ENCODE measurements at places on chromosomes 16 and 17.

GRCh38 chr16:85991425-85991824 lies 92.5 kb downstream of the IRF8 start:
- DNase-seq, result no peak

DNA sequence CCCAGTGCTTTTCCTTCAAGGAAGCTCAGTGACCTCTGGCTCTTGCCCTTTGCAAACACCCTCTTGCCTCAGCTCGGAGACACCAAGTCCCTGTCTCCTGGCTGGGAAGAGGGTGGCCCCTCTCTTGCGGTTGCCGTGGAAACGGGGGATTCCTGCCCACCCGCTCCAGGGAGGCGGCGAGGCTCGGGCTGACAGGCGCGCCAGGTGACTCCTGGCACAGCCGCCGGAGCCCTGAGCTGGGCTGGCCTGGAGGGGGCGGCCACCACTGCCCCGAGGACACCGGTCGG lies 71.4 kb downstream of the ABR start:
- DNase-seq, result no peak

- no peak for DNase-seq
These were observed 76.4 kb downstream of the SEC14L1 start for GRCh38 chr17:77217123-77217522.

GRCh38 chr17:73247726-73248125 lies 14.0 kb downstream of the CPSF4L start:
- DNase-seq, result no peak

GRCh38 chr16:79776243-79776847 lies 175.8 kb upstream of the MAF start:
- DNase-seq, result no peak

- no peak for DNase-seq
These were observed 12.9 kb downstream of the ZNRF1 start for GRCh38 chr16:75011634-75012307.

GRCh38 chr17:38419508-38419981 lies 8.7 kb upstream of the ARHGAP23 start:
- DNase-seq, result no peak

DNA sequence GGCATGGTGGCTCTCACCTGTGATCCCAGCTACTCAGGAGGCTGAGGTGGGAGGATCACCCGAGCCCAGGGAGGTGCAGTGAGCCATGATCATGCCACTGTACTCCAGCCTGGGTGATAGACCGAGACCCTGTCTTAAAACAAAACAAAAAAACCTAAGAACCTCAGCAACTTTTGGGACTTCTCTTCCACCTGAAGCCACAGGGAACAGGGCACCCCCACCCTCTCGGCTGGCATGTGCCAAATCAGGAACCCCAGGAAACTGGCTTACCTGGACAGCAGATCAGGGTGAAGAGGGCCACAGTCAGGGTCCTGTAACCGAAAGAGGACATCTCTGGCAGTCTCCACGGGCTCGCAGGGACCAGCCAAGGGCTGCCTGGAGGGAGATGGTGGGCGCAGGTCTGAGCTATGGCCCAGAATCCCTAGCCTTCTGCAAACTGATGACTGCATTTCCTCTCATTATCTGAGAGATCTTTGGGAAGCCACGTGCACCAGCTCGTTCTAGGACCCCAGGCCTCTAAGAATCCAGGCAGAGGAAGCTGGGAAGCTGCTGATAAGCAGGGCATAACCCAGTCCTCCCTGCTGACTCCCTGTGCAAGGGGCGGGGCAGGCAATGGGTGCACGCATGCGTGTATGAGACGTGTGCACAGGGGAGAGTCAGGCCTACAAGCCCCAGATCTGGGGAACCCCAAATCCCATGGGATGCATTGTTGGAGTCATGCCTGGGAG lies 8.4 kb downstream of the PRR29 start:
- no peak for DNase-seq

- no peak for DNase-seq
These were observed 6.3 kb upstream of the CEP131 start for GRCh38 chr17:81228834-81229665.

DNA sequence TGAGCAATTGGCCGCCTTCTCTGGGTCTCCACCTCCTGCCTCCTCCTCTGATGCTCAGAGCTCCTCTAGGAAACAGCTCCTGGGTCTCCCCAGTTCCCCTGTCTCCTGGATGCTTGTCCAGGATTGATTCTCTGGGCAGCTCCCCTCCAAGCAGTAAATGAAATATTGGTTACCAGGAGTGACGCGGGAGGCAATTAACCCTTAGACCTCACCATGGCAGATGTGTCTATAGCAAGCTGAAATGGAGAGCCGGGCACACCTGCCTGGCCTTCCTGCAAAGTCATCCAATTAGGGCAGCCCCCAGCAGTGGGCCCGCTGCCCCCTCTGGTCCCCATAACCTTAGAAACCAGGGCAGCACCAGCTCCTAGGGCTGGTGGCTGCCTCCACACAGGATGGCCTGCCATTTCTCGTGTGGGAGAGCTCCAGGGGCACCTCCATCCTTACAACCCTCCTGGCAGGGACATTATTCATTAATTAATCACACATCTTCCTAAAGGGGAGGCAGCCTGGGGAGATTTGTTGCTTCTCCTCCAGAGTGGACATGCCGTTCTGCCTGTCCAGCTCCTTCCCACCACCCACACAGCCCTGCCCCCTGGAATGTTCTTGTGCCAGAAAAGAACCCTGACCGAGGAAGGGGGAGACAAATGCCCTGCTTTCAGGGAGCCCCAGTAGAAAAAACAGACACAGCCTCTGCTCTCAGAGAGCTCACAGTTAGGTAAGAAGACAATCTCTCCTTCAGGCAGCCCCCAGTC lies 8.3 kb upstream of the KIF18B start:
- DNase-seq, result no peak

- no peak for DNase-seq
These were observed 47.2 kb upstream of the ICAM2 start for GRCh38 chr17:64067657-64068056.

GRCh38 chr17:73743518-73744201 lies 99.4 kb upstream of the SDK2 start:
- DNase-seq, result no peak

- no peak for DNase-seq
These were observed 2.4 kb upstream of the CACNA1G start for GRCh38 chr17:50558091-50558490.

DNA sequence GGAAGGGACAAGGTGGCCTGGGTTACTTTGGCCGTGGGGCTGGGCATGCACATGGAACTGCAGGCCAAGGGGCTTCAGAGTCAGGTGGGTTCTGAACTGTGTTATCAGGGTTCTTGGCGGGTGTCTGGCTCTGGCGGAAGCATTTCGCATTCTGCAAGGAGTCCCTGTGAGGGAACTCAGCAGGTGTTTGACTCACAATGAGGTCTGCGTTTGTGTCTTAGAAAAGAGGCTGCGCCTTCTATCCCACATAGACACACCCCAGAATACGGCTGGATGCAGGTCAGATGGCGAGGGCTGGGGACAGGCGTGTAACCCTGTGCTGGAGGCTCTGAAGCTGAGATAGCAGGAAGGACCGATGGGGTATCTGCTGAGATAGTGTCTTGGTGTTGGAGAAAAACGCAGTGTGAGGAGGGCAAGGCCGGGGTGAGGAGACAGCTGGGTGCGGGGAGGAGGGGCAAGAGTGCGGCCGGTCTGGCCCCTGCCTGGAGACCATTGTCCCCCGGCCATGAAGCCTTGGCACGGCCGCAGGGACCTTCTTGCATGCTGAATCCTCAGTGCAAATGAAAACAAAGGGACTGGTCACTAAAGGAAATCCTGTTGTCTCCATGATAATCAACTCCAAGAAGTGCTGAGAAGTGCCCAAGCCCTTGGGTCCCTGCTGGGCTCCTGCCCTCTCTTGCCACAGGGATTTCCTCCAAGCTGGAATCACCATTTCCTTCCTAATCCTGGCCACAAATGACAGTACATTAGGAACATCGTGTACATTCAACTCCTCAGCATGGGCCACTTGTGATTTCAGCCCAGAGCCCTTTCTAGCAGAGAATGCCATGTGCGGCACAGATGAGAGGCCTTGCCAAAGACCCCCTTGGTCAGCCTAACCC lies 22.8 kb upstream of the MTSS2 start:
- DNase-seq, result no peak

GRCh38 chr16:80966617-80967016 lies 40.1 kb downstream of the CMC2 start:
- no peak for DNase-seq

- no peak for DNase-seq
These were observed 30.5 kb downstream of the SEC14L5 start for GRCh38 chr16:4988647-4989046.

Data from left renal pelvis (tissue), 4 donors.